ENCODE measurements at places on chromosomes 2 and 18. TPM values are rescaled to one million over a fixed set of nuclear protein-coding genes. Genes with fewer than 3 reads are reported as not detected.

The RBBP8 gene
- 39.3 TPM for total RNA-seq

The HOXD12 gene
- total RNA-seq: not detected

The RAB12 gene
- 49.6 TPM for total RNA-seq

The VWA3B gene
- total RNA-seq: not detected

DNA sequence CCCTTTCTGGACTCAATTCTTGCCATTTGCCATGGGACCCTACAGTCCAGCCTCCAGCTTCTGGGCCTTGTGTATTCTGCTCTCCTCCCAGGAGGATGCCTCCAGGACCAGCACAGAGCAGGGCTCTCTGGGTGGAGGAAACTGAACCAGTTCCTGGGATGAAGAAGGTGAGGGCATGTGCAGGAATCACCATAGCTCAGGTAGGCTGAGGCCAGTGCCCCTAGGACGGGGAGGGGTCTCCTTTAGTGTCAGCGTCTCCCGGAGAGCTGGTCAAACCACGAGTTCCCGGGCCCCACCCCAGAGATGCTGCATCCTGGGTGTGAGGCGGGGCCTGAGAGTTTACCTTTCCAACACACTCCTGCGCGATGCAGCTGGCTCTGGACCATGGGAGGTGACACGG, 5.8 kb upstream of the PRELID3A start:
- no peak for DNase-seq

DNA sequence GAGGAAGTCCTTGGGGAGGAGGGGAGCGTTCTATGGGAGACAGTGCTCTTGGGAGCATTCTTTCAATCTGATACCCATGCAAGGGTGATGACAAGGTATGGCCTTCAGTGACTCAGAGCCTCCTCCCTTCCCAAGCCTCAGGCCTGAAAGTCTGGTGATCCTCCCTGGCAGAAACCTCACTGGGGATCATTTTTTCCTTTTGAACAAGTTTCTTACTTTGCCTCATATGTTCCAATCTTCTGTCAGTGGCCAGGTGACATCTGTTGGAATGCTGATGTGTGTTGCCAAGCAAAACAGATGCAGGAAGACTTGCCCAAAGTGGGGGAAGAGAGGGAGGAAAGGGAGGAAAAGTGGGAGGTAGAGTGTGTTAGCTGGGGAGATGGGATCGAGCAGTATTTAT, 224.8 kb downstream of the NEDD4L start:
- DNase-seq: peak; percentile 27

DNA sequence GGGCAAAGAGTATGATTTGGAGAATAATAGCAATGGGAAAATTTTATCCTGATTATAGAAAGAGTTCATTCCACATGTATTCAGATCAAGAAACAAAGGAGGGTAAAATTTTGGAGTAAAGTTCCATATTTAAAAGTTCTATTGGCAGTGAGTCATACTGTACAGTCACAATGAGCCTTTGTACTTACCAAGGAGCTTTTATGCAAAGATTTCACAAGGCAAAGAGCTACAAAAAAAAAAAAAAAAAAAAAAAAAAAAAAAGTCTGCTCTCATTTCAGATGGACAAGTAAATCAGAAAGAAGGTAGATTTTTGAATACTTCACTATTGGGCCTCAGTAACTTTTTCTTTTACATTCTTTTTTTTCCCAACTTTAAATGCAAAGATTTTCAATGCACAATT, 1802.2 kb upstream of the PIK3C3 start:
- no peak for DNase-seq

DNA sequence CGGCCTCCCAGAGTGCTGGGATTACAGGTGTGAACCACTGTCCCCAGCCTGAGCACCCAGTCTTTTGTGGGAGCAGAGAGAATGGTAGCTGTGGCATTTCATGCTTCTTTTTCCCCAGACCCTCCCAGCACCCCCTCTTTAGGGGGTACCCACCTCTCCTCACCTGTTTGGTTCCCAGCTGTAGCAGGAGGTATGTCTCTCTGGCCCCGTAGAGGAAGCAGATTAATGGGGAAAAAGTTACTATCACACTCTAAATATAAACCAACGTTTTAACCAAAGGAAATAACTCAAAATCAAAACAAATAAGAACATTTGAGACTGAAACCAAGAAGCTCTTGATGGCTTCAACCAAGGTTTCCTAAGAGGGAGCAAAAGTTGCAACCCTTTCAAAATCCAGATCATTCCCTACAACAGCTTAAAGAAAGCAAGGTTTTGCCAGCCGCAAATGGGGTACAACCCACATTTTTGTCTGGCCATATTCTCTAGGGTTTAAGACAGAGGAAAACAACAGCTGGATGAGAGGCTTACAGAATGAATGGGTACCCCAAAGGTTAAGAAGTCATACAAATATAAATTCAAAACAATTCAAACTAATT, 8.0 kb downstream of the RNF125 start:
- no peak for DNase-seq

DNA sequence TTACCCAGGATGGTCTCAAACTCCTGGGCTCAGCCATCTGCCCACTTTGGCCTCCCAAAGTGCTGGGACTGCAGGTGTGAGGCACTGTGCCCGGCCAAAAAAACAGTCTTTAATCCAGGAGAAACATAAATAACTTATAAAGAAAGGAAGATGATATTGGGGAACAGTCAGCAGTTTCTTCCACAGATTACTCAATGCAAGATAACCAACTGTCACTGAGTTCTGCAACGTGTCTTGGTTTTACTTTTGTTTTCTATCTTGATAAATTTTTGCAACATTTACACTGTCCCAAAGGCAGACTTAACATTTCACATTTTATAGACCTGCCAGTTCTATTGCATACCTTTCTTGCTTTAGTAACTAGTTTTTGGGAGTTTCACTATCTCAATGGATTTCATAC, 71.1 kb downstream of the ANKRD44 start:
- no peak for DNase-seq

DNA sequence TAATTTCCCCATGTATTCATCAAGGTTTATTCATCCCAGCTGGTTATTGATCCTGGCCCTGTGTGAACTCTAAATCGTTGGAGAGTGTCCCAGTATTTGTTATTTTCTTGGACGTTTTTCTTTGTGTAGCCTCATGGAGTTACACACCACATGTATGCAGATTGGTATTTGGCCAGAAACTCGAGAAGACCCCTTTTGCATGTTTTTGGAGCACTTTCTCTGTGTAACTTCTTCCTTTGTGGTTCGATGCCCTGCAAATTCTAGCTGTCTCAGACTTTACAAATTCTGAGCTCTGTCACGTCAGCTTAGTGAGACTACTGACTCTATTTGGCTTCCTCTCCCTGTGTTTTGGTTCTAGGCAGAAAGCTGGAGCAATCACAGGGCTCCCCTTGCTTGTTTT, 198.7 kb downstream of the MCFD2 start:
- no peak for DNase-seq

DNA sequence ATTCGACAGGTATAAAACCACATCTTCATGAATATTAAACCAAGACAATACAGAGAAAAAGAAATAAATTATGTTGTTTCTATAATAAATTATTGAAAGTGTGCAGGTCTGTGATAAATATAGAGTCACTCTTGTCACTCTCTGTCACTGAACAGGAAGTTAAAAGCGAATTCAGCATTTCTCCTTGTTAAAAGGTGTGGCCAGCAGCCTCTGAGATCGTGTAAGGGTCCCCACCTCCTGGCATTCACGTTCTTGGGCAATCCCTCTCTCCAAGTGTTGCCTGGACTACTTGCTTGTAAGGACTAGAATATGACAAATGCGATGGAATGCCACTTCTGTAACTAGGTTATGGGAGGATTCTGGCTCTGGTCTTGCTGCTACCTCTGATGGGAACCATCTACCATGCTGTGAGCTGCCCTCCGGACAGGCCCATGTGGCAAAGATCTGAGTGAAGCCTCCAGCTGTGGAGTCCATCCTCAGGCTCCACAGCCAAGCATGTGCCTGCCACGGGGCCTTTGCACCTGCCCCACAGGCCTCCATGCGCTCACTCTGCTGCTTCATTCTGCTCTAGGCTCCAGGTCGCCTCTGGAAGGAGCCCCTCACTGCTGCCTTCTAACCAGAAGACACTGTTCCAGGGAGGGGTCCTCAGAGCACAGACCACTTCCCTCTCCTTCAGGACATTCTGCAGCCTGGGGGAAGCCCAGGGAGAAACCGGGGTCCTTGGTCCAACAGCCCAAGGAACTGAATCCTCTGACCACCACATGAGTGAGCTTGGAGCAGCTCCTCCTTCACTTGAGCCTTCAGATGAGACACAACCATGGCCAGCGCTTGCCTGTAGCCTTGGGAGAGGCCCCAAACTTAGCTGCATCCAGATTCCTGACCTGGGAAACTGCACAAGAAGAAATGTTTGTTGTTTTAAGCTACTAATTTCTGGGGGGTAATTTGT, 202.9 kb upstream of the HDAC4 start:
- no peak for DNase-seq

- no peak for DNase-seq
Measured at GRCh38 chr2:146801886-146802285, 1042.9 kb upstream of the ACVR2A start.

All from fibroblast of villous mesenchyme (primary cell).